ENCODE measurements at places on chromosomes 1 and 21.

GRCh38 chr1:24120965-24121364 is 9.0 kb upstream of the MYOM3 start:
- no peak for DNase-seq

DNA sequence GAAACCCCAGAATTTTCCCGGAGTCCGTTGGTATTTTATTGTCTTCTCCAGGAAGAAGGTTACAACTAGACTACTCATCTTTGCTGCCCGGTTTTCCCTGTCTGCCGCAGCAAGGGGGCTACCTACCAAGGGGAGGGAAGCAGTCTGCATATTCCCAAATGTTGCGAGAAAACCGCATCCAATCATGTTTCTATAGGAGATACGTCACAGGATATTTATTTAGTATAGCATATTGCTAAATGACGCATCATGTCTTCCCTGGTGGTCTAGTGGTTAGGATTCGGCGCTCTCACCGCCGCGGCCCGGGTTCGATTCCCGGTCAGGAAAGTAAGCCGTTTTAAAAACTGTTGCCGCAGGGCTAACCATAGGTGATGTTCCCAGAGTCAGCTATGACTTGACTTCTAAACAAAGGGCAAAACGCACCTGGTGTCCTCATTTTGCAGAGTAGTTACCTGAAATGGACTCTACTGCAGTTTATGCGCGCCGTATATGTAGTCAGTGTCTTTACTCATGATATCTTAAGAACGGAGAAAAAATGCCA is 15.2 kb upstream of the ZNF692 start:
- DNase-seq, result peak; percentile 93

DNA sequence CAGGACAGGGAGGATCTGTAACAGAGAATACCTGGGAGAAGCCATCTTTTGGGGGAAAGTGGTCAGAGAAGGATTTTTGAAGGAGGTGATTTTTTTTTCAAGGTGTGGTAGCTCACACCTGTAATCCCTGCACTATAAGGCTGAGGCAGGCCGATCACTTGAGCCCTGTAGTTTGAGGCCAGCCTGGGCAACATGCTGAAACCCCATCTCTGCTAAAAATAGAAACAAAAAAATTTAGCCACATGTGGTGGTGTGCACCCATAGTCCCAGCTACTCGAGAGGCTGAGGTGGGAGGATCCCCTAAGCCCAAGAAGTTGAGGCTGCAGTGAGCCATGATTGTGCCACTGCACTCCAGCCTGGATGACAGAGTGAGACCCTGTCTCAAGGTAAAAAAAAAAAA is 67.4 kb upstream of the ARTN start:
- no peak for DNase-seq

- DNase-seq, result no peak
These were observed 29.9 kb downstream of the GIPC2 start for GRCh38 chr1:78075621-78076020.

GRCh38 chr1:29523576-29523975 is 287.3 kb downstream of the PTPRU start:
- no peak for DNase-seq

DNA sequence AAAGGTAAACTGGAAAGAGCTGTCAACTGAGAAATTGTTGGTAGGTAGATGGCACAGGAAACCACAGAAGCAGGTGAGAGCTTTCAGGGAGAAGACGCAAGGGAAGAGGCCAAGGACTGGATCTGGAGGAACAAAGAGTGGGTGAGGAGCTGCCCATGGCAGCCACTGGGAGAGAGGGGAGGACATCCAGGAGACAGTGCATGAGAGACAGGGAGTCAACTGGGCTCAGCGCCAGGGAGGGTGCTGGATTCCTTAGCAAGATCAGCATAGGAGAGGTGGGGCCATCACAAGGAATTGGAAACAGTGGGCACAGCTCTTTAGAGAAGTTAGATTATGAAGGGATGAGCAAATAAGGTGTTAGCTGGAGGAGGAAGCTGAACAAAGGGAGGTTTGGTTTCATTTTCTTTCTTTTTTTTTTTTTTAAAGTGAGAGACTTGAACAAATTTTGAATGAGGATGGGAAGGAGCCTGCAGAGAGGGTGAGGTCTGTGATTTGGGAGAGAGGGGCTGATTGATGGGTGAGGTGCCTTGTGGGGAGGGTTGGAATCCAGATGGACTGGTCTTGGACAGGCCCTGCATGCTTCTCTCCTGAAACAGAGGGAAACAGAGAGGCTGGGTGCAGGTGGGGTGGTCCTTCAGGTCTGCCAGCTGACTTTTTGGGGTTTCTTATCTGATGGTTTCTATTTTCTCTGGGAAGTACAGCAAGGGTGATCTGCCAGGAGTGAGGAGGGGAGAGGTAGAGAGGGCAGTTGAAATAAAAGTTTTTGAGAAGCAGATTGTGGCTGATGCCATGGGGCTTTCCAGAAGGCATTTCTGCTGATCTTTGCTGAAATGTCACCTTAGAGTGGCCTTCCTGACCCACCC is 5.4 kb downstream of the CYP4B1 start:
- no peak for DNase-seq

GRCh38 chr1:160830321-160831153 is 32.1 kb downstream of the CD244 start:
- DNase-seq, result peak; percentile 4

DNA sequence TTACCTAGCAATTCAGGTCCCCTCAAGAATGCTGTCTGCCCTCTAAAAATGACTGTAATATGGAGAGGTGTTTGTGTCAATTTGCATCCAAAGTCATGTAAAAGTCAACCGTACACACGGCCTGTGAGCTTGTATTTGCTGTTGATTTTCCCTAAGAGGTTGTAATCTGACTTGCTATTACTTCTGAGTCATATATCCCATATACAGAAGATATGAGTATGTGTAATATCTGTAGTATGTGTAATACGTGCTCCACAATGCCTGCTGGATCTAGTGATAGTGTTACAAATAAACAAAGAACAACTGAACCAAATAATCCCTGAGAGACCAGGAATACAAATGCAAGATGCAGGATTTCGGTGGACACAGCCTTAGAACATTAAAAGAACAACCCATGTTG is 1.4 kb upstream of the KCNJ6 start:
- no peak for DNase-seq

- DNase-seq, result no peak
These were observed 2.6 kb downstream of the RSPH1 start for GRCh38 chr21:42493109-42494060.

- DNase-seq, result no peak
These were observed 62.5 kb upstream of the ACTL8 start for GRCh38 chr1:17692645-17693044.

GRCh38 chr1:19342894-19343616 is 30.9 kb downstream of the SLC66A1 start:
- no peak for DNase-seq

- no peak for DNase-seq
These were observed 5.7 kb upstream of the KRTAP12-1 start for GRCh38 chr21:44687671-44688070.

DNA sequence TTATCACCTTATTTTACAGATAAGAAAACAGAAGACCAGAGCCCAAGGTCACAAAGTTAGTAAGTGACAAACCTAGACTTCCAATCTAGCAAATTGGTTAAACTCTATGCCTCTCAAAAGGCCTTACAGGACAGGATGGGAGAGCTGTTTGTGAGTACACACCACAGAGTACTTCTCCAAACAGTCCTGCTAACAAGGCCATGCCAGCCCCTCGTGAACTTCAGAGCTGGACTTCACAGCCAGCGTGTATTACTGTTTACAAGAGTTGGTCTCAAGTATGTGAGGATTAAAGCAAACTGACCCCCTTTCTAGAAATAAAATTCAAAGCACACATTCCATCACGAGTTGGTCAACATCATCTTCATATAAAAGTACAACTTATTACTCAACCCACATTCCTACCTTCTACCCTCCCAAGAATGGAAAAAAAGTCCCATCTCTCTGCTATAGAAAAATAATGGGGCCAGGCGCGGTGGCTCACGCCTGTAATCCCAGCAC is 19.8 kb upstream of the UBR4 start:
- no peak for DNase-seq

DNA sequence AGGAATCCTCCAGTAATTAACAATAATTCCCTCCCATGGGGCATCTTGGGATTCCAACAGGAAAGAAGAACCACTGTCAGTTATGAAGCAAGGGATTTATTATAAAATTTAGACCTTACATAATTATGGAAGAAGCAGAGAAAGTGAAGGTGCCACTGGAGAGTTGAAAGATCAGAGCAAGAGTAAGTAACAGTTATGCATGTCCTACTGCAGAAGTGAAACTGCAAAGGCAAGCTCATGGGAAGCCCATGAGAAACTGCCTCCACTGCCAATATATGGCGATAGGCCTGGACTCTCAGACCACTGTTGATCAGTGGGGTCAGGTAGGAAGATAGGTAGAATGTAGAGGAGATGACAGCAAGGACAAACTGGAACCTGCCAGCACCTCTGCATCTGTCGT is 123.6 kb upstream of the ZNF648 start:
- DNase-seq, result no peak

Measured in muscle of arm (tissue), 14 donors.